ENCODE measurements at places on chromosomes 16 and 17.

- peak; percentile 48 for DNase-seq
These were observed 5.1 kb upstream of the RASL10B start for GRCh38 chr17:35726127-35726952.

- DNase-seq: peak; percentile 45
These were observed 2.4 kb upstream of the BCKDK start for GRCh38 chr16:31105677-31106213.

- DNase-seq: peak; percentile 68
These were observed 52.5 kb upstream of the MTSS2 start for GRCh38 chr16:70738083-70738977.

DNA sequence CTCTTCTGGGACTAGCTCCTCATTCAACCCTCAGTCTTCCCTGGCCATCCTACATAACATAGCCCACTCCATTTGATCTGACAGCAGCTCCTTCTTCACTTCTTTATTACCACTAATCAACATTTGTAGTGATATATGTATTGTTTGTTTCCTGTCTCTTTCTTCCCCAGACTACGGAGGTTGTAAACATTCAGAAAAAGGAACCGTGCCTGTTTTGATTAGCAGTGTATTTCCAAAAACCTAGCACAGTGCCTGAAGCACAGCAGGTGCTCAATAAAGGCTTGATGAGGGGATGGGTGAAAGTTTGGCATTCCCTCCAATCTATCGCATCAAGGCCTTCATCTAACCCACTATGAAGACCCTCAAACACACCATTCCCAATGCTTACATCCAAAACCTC lies 150.8 kb downstream of the XYLT1 start:
- DNase-seq: no peak

- no peak for DNase-seq
These were observed 33.2 kb downstream of the RBFOX3 start for GRCh38 chr17:79577485-79578187.
